NCI-H1417 treated with DMSO at 0.1 percent for 48 hours (cell line): ENCODE measurements at places on chromosomes 13 and 19.

GRCh38 chr13:70098669-70099068, 9.0 kb upstream of the ATXN8OS start:
- DNase-seq: peak; percentile 24

DNA sequence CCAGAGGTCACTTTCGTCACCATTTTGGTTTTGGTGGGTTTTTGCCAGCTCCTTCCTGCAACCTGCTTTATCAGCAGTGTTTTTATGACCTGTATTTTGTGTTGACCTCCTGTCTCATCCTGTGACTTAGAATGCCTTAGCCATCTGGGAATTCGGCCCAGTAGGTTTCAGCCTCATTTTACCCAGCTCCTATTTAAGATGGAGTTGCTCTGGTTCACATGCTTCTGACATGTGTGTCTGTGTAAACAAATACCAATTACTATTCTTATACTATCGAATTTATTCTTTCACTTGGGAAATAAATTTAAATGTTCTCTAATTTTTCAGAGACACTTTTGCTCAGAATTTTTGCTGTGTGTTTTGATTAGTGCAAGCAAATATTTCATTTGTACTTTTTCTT, 1370.3 kb upstream of the MIR17HG start:
- DNase-seq: no peak

- no peak for DNase-seq
Observed at GRCh38 chr13:100940658-100941057, 266.1 kb upstream of the TMTC4 start.

- no peak for DNase-seq
Observed at GRCh38 chr13:110379905-110380341, 72.8 kb downstream of the COL4A2 start.

DNA sequence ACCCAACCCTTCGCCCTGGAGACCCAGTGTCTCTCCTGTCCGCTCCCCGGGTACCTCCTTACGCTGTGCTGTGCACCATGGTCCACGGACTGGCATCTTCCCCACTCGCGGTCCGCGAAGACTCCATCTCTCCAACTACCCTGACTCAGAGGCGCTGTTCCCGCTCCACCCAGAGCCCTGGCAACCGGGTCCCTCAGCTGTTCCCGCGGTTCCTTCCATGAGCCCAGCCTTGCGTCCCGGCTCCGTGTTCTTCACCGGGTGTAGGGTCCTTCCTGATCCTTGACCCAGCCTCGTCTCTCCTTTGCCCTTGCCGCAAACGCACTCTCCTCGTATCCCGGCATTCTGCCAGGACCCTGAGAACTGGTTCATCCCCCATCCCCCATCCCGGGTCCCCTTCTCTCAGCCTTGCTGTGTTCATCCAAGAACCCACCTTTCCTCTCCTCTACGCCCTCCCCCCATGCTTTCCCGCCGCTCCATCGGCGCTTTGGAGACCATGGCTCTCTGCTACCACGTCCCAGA, 664 bp downstream of the ICAM5 start:
- DNase-seq: no peak

DNA sequence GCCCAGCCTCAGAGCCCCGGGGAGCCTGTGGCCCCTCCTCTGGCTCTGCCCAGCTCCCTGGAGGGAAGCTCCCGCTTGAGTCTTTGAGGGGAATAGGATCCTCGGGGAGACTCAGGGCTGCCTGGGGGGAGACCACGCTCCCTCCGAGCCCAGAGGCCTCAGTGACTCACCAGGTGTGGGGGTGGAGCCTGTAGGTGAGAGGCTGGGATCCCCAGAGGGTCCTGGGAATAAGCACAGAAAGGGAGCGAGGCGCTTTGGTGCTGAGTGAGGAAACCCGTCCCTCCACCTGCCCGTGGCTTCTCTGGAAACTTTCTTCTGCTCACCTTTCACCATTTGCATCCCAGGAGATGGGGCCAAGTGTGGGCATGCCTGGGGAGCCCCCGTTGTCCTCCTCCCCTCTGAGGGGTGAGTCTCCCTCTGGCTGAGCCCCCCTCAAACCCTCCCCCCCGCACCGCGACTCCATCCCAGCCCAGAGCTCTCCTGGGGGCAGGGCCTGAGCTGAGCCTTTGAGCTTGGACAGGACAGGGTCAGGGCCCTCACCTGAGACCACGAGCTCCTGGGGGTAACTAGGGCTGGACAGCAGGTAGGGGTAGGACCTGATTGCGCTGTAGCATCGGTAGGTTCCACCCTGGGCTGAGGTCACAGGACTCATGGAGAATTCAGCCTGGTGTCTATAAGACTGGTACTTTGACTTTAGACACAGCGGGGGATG, 2.7 kb downstream of the LILRB5 start:
- DNase-seq: no peak
